ENCODE measurements at places on chromosomes 3 and 15. TPM values are rescaled to one million over a fixed set of nuclear protein-coding genes. Genes with fewer than 3 reads are reported as not detected.

GRCh38 chr3:52222319-52223221 is 2.9 kb downstream of the TLR9 start:
- no peak for DNase-seq

- no peak for DNase-seq
Observed at GRCh38 chr3:23657647-23658046, 148.1 kb upstream of the UBE2E1 start.

GRCh38 chr15:69141286-69141701 is 19.1 kb upstream of the GLCE start:
- DNase-seq, result no peak

- DNase-seq, result no peak
Observed at GRCh38 chr3:46884929-46885328, 7.4 kb downstream of the PTH1R start.

GRCh38 chr3:44511238-44511566 is 33.7 kb upstream of the ZNF445 start:
- DNase-seq, result no peak

DNA sequence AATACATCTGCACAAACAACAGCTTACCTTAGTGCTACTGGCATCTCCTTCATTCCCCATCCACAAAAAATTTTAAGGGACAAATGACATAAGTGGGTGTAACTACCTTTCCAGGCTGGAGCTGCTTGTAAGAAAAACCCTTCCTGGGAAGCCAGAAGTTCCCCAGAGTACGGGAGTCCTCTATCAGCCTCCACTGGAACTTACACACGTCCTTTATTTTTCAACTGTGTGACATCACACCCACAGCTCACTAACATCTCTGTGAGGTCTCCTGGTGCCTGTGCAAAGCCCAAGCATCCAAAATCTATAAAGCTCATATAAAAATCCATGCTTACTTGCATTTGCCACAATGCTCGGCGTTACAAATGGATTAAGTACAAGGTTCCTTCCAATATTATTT is 27.6 kb downstream of the LRIG1 start:
- no peak for DNase-seq

CP gene
- 0.44 TPM for total RNA-seq

RABL3 gene
- total RNA-seq, result 15.1 TPM

GRCh38 chr3:13818919-13819318 is 61.0 kb downstream of the WNT7A start:
- DNase-seq, result no peak

- no peak for DNase-seq
Observed at GRCh38 chr15:54803987-54804386, 392.8 kb downstream of the RSL24D1 start.

DNA sequence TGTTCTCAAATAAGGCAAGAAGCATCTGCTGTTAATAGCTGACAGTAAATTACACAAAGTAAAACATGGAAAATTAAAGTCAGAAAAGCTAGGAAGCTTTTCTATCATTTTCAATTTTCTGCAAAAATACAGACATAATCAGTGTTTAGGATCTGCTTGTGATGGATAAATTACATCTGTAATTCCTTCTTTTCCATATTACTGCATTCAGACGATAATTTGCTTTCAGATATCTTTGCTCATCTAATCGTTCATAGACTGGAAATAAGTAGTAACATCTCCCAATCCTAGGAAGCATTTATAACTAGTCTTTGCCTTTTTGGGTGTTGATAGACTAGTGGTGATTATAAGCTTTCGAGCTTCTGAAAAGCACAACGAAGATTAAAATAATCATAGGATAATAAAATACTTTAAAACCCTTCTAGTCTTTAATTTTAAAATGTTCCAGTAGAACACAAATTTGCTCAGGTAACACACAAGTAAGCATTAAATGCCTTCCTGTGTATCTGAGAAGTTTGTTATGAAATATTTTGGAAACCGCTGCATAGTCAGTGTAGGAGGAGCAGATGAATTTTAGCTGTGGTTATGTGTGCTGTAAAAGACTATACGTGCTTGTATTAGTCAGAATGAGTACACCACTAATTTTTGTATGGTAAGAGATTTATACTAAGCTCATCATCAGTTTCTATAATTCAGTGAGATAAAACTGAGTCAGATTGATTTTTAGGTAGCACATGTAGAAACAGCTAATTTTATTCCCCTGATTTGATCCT is 41.0 kb downstream of the MBNL1 start:
- no peak for DNase-seq
